ENCODE measurements at places on chromosomes 2 and 18. TPM values are rescaled to one million over a fixed set of nuclear protein-coding genes. Genes with fewer than 3 reads are reported as not detected.

DNA sequence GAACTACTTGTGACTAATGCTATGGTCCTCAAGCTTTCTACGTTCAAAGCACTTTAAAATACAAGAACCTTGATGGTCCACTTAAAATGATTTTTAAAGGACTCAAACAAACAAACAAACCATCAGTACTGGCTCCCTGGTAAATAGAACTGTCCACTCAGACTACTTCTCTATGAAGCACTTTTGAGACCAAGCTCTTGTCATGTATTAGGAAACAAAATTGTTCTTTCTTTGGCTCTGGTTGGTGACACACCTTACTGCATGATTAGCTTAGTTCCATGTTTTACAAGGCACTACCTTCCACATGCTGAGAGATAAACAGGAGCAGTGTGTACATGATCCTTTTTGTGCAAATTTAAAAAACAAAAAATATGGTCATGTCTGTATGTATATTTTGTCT is 19.7 kb downstream of the DARS1 start:
- no peak for DNase-seq

GRCh38 chr18:23300231-23300805 is 152.8 kb upstream of the RIOK3 start:
- no peak for DNase-seq

CHRNG gene
- total RNA-seq = not detected

- peak; percentile 17 for DNase-seq
Measured at GRCh38 chr2:97267411-97268074, 154.6 kb downstream of the ANKRD36 start.

DNA sequence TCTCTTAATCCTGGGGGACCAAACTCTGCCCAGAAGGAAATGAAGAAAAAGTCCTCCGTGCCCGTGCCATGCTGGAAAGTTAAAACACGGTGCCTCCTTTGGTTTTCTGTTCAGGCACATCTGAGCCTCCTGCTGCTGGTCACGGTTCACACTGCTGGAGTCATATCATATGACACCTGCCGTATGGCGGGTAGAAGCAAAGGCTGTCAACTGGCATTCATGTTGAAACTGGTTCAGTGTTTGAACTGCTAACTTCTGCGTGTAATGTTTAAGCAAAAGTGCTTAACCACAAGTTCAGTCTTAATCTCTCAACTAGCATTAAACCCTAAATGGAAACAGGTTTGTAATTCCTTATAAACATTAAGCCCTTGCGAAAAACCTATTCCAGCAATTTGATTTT is 3.1 kb downstream of the STK39 start:
- DNase-seq = no peak

GRCh38 chr2:72583376-72583775 is 242.5 kb downstream of the EXOC6B start:
- no peak for DNase-seq
